ENCODE measurements at places on chromosomes 7 and 10.

- peak; percentile 58 for DNase-seq
Measured at GRCh38 chr7:127658970-127659630, 7.1 kb downstream of the SND1 start.

- DNase-seq, result no peak
Measured at GRCh38 chr10:74371696-74372095, 220.7 kb downstream of the ADK start.

- no peak for DNase-seq
Measured at GRCh38 chr7:25738528-25738927, 413.5 kb upstream of the NFE2L3 start.

GRCh38 chr10:102775201-102775934 lies 31.6 kb downstream of the WBP1L start:
- DNase-seq, result no peak

GRCh38 chr10:16857419-16857818 lies 40.2 kb upstream of the RSU1 start:
- no peak for DNase-seq

DNA sequence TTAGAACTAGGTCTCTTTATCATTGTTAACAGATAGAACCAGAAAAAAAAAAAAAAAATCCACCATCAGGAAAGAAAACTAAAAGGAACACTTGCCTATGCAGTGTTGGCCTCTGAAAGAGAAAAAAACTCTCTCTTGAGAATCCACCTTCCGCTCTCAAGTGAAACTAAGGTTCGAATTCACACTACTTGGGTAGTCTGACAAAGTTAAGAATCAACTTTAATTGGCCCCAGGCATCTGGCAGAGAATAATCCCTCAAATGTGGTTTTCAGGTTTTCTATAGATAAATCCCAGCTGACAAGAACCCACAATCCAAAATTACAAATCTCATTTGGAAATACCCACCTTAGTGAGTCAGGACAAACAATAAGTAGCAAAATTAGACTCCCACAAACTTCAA lies 199.7 kb upstream of the LRRN3 start:
- DNase-seq, result no peak

DNA sequence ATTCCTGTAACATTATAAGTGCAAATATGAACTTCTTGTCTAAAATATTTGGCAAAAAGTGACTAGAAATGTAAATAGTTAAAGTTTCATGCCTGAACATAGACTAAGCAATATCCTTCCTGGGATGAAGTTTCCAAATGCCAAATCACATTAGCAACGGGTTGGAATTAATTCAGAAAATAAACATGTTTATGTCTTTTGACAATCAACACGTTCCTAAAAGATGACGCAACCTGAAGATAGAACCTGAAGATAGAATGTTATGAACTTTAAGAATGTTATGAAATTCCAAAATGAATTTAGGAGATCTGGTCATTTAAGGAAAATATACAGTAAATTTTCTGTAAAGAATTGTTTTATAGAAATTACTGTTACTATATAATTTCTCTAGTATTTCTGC lies 9.2 kb downstream of the LAMB4 start:
- DNase-seq, result no peak

DNA sequence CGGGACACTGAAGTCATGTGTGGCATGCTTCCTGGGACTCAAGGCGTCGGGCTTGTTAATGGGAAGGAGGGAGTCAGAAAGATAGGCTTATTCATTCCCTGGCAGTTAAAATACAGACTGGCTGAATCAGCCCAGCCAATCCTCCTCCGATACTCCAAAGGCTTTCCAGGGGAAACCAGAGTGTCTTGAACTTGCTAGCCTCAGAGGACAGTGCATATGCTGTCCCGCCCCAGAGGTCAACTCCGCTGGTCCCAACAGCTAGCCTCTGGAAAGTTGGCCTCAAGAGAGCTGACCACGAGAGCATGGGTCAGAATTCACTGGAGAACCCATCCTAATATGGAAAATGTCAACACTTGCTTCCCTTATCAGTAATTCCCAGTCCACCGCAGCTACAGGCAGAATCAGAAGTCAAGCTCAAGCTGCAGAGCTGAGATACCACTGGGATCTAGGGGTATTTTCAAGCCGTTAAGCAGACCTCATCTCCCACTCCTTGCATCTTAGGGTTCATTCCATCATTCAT lies 43.0 kb downstream of the ELMO1 start:
- DNase-seq, result no peak

DNA sequence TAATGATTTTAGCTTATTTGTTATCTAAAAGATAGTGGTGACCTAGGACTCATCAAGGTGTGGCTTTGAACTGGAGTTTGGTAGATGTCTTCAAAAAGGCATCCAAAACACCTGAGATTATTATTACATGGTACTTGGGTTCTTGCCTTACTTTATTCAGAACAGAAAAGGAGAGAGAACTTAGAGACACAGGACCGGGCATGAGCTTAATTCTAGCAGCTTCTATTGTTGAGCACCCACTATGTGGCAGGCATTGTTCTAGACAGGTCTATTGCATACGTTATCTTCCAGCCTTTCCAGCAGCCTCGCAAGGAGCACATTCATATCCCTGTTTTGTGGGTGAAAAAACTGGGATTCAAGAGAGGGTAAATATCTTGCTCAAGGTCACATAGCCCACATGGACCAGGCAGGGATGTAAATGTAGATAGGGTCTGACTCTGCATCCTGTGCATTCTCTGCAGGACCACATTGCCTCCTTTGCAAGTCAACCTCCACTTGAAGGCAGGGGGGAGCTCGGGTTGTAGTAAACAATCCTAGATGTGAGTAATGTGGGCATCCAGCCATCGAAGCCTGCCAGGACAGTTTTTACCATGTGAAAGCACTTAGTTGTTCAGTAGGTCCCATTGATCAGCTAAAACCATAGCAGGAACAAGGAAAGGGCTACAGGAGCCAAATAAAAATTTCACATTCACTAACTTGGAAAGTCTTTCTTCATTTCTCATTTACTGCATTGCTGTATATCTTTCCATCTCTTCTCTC lies 551.4 kb downstream of the LRMDA start:
- no peak for DNase-seq

DNA sequence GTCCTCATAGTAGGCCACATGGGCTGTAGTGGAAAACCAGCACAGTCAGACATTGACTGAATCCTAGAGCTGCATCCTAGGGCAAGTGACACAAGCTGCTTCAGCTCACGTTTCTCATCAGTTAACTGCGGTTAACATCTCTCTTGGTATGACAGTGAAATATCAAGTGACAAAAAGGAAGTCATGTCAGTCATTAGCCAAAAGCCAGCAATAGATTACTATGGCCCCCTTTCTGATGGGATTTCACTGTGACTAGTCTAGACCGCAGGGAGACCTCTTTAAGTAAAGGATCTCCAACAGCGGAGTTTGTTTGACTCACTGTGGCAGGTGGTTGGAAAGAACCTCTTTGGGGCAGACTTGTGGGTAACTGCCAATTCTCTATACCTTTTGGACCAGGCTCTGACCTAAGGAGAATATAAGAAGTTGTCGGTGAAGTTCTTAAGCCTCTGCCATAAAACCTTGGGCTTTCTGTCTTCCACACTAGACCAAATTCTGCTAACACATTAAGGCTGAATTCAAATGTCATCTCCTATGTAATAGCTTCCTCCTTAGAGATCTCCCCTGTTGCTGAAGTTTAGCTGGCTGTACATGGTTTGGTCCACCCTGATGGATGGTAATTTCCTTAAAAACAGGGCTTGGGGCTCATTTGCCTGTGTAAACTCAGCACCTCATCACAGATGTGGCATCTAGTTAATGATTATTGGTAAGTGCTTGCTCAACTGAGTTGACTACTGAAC lies 115.3 kb downstream of the SGMS1 start:
- DNase-seq, result no peak

GRCh38 chr10:68560943-68561864 lies 1.1 kb downstream of the TET1 start:
- no peak for DNase-seq

GRCh38 chr7:16463520-16463919 lies 2.0 kb downstream of the SOSTDC1 start:
- DNase-seq, result no peak

GRCh38 chr7:157080111-157080730 lies 58.5 kb upstream of the UBE3C start:
- no peak for DNase-seq

DNA sequence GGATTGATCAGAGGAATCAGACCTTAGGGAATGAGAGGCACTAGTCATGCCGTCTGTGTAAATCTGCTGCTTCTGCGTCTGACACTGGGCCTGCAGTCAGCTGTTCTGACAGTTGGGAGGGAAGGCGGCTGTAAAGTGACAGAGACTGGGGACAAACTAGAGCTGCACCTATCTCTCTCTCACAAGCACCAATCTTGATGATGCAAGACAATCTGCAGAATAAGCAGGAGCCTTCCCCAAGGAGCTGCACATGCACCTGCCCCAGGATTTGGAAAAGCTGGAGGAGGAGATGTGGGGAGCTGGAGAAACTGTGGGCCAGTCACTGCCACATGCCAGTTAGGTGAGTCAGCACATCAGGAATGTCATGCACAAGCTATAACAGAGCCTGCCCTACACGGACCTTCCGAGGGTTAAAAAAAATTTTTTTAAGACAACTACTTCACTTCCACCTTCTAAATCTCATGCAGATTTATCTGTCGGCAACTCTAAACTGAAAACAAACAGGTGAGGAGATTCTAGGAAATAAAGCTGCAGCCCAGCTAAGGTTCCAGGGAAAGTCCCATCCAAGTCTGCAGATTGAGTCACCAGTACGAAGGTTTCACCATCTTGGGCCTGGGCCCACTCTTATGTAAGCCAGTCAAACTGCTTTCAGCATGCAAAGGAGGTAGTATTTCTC lies 39.2 kb downstream of the ENO4 start:
- DNase-seq, result peak; percentile 51

DNA sequence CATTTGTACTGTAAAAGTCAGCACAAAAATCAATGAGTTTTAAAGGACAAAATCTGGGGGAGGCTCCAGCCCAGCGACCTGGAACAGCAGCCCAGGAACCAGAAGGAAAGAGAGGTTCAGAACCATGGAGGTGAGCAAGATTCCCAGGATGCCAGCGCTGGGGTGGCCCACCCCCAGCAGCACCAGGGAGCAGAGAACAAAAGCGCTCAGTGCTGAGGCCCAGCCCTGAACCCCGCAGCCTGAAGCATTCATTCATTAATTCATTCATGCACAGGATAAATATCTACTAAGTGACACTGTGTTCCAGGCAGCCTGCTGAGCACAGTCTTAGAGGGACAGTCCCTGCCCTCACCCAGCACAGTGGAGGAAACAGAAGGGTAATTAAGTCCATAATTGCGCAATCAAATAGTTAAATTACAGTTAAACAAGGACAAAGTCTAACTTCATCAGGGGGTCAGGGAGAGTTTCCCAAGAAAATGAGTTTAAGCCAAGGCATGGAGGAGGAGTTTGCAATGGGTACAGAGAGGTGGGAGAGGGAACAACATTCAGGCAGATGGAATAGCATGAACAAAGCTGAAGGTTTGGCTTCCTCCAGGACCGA lies 202.3 kb downstream of the GRID1 start:
- DNase-seq, result no peak

DNA sequence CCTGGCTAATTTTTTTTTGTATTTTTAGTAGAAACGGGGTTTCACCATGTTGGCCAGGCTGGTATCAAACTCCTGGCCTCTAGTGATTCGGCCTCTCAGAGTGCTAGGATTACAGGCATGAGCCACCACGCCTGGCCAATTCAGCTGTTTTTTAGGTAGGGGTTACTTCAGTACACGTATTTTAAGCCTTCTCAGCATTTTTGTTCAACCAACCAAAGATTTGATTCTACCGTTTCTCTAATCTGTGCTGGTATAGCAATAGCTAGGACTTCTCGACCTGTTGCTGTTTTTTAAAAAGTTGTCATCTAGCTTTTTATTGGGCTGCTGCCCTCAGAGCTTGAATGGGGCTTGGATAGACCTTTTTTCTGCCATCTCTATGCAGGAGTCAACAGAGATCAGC lies 34.9 kb downstream of the PROSER2 start:
- DNase-seq, result no peak

GRCh38 chr10:32985775-32986350 lies 27.8 kb upstream of the ITGB1 start:
- peak; percentile 90 for DNase-seq

- peak; percentile 73 for DNase-seq
Measured at GRCh38 chr7:114865564-114865963, 56.3 kb upstream of the MDFIC start.

GRCh38 chr10:34405611-34406462 lies 409.3 kb downstream of the PARD3 start:
- no peak for DNase-seq

DNA sequence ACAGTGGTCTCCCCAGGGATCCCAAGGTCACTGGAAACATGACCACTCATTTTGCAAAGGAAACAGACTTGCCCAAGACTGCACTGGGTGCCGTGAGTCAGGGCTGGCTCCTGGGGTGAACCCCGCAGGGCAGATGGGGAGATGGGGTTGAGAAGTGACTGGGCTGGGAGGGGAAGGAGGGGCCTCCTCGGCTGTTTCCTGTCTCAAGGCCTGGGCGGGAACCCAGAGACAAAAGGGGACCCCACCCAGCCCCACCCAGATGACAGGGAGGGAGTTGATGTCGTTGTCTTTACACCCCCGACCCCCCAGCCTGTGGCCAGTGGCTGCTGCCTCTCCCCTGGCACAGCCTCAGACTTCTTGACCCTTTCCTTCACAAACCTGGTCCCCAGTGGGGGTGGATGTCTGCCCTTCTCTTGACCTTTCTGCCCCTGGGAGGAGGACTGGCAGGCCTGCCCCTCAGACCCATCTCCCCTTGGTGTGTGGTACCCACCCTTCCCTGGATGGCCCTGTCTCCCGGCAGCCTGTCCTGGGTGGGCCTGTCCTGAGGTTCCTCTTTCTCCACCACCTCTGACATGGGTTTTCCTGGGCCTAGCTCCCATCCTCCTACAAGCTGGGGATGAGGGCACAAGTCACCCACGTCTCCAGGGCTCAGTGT lies 1.4 kb downstream of the MYO1G start:
- DNase-seq, result peak; percentile 87

- DNase-seq, result no peak
Measured at GRCh38 chr7:51142741-51143385, 173.7 kb downstream of the COBL start.

DNA sequence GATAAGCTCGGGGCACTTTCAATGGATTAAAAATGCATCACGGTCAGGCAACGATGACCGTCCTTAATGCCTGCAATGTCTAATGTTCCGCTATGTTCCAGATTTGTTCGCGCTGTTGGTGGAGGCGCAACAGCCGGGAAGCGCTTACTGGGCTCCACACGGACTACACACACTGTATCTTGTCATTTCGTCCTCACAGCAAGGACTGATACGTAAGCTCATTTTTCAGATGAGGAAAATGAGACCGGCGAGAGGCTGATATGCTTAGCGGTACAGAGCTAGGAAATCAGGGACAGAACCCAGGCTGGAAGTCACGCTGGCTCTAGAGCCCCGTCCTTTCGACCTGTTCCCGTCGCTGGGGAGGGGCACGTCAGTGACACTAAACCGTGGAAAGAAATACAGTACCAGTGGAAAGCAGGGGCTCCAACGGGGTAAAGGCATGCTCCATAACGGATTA lies 670 bp downstream of the TPK1 start:
- peak; percentile 40 for DNase-seq

GRCh38 chr10:48206482-48207250 lies 67.8 kb downstream of the FRMPD2 start:
- DNase-seq, result no peak

GRCh38 chr10:132408823-132409666 lies 12.0 kb downstream of the PWWP2B start:
- no peak for DNase-seq

- no peak for DNase-seq
Measured at GRCh38 chr7:1977059-1977875, 255.5 kb downstream of the MAD1L1 start.

- no peak for DNase-seq
Measured at GRCh38 chr10:24759672-24760071, 36.0 kb upstream of the ARHGAP21 start.

Data from suppressor macrophage treated with lipopolysaccharide for 4 hours (primary cell).